Cardiac ventricle fibroblast (primary cell): ENCODE measurements at places on chromosomes 4 and X. TPM values are rescaled to one million over a fixed set of nuclear protein-coding genes. Genes with fewer than 3 reads are reported as not detected.

Gene C4orf50
- total RNA-seq: not detected in 2 replicates

Gene RAB41
- not detected in 2 replicates for total RNA-seq

Gene TNIP3
- total RNA-seq: 0.44 TPM in 2 replicates

Gene PROM1
- not detected in 2 replicates for total RNA-seq

Gene VSIG1
- total RNA-seq: 0.05 TPM in 1 of 2 replicates, not detected in the other

Gene YY2
- total RNA-seq: 0.56 and 2.3 TPM in 2 replicates

Gene SUPT20HL1
- total RNA-seq: not detected in 2 replicates
